AG09319 (cell line): ENCODE measurements at places on chromosomes 12 and 14.

DNA sequence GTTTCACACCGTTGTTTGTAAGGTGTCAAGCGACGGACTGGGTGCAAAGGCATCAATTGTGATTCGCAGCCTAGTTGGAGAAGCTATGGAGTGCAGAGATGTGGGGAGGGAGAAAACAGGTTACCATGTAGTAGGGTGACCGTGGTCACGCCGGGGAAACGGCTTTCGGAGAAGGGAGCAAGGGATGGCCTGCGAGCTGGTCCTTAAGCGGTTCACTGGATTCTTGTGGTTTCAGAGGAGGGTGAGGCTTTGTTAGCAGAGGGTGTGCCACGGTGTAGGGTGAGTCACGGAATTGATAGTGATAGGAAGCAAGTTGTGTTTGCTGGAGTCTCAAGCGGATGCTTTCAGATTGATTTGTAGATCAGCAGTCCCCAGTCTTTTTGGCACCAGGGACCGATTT is 2.3 kb downstream of the PIWIL1 start:
- DNase-seq: no peak

DNA sequence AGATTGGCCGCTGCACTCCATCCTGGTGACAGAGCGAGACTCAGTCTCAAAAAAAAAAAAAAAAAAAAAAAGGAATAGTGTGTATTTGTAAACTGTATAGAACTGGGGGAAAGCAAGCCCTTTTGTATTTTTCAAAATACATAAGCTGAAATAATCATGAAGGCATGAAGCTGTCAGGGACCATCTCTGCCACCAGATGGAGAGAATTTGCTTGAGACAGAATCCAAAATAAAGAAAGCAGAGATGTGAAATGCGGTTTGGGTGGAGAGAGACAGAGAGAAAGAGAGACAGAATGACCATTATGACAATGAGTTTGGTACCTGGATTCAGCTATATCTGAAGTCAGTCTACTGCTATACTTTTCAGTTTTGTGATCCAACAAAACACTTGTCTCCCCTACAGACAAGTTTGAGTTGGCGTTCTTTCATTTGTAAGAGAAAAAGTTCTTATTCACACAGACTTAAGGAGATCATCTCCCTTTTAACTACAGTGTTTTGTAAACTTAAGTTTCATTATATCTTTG is 155.7 kb upstream of the LRIG3 start:
- no peak for DNase-seq

- DNase-seq: peak; percentile 5
Measured at GRCh38 chr12:21169878-21170472, 39.0 kb downstream of the SLCO1B1 start.

DNA sequence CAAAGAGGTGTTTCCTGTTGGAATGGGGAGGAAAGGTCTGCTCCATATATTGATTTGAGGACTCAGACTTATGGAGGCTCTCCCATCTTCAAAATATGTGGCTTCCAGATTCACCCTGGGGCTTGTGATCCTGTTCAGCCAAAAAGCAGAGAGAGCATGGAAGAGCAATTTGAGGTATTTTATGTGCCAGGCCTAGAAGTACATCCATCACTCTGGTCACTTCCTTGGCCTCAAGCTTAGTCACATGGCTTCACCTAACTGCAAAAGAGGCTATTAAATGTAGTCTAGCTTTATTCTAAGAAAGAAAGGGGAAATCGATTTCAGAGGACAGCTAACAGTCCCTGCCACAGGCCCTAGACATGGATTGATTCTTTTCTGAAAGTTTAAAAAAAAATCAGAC is 86.2 kb downstream of the C12orf50 start:
- DNase-seq: no peak

- DNase-seq: peak; percentile 96
Measured at GRCh38 chr14:68794130-68794850, 1.4 kb upstream of the ZFP36L1 start.

GRCh38 chr12:78721906-78722305 is 142.7 kb upstream of the SYT1 start:
- no peak for DNase-seq

GRCh38 chr12:92529944-92530343 is 172.8 kb upstream of the PLEKHG7 start:
- DNase-seq: no peak
